ENCODE measurements at places on chromosomes 4 and X.
A peak's percentile ranks its signal among the peaks of the same experiment; 100 is the strongest.

DNA sequence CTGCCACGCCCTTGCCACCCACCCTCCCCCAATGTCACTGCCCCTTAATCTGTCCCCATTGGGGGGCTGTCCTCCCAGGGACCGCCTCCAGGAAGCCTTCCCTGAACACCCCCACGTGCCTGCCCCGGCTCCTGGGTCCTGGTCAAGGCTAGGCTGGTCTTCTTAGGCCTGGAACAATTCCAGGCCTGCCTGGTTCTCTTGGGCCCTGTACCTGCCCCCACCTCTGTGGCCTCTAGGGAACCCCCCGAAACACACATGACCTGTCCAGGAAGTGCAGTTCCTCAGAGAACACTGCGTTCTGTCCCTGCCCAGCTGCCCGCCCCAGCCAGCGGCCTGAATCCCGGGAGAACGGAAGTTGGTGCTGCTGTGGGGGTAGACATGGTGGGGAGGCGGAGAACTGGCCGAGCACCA, 5.1 kb downstream of the MXD4 start:
- DNase-seq: no peak

DNA sequence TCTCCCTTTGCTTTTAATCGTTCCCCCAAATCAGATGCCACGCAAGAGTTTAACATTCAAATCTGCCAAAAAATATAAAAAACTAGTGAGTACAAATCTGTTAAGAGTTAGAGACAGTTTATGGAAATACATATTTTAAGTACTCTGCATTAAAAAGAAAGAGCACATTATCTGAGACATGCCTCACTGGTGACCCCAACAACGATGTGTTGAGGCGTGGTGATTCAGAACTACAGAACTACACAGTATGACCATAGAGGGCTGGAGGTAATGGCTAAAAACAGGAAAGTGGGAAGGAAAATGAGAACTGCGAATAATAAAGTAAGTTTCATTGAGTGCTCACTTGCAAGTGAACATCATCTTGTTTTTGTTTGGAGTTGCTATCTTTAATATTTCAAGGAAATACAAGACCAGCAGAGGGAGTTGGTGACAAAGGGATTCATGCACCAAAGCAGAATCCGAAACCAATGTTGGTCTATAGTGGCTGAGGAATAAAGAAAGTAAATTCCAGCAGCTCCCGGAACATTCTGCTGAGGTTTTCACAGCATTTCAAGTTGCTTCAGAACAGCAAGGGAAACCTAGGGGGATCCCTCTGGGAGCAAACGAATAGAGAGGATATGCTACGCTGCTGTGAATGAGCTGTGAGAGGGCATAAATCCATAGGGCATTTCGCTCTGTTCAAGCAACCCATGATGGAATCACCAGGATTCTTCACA, 92.2 kb downstream of the DCHS2 start:
- no peak for DNase-seq

- DNase-seq: no peak
Measured at GRCh38 chrX:45164021-45164621, 36.6 kb downstream of the DIPK2B start.

DNA sequence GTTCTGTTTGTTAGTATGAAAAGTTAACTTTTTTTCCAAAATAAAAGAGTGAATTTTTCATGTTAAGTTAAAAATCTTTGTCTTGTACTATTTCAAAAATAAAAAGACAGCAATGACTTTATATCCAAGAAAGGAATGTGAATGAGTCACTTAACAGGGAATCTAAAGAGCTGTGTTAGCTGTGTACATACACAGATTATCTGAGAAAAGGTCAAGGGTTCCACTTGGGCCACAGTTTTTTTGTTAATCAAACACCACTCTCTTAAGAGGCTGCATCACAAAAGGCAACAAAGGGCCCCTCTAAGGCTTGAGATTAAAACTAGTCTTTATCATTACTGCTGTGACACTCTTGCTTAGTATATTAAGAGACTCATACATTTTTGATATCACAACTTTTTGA, 82.1 kb downstream of the FIP1L1 start:
- no peak for DNase-seq

DNA sequence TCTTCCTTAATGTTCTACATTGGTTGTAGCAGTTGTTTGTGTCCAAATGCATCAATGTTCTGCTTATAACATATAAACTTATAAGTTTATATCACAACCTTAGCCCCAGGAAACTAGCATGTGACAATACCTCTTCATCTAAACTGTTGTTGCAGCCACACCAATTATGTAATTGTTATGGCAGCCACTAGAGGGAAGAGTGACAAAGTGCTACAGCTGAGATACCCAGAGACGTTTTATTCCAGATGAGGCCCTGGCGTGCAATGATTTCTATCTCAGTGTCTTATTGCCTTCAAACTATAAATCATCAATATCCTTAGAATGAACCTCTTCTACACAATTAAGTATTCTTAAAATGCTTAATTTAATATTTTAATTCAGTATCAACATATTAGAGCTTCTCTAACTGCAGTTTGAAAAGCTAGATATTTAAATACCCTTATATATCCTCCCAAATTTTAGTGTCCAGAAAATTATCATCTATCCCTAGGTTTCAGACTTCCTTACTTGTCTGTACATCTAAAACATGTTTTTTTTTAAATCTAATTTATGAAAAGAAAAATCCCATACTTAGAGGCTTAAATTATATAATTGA, 171.6 kb downstream of the PCDH10 start:
- DNase-seq: no peak

DNA sequence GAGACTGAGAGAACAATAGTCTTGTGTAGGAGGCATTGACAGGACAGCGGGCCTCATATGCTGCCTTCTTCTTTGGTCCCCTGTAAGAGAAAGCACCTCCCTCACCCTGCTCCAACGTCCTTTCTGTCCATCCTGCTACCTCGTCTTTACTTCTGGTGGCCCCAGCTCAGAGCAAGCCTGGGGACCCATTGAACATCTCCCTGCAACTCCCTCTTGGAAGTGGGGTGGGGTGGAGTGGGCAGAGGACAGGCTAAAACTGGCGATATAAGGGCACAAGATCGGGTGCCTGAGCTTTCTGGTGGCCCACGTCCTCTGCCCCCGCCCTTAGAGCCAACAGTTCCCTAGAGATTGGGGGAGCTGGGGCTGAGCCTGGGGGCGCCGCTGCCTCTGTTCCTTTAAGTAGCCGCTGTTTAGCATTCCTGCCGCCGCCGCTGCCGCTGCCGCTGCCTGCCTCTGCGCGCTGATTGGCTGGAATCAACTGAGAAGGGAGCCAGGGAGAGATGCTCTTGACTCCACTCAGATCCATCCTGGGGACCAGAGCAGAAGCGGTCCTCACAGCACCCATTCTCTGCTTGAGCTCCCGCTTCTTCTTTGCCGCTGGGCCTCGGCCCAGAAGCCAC, at the start of gene DLG3:
Gene DLG3, plus strand, starts transcription at position 510 of the 620 bp plus-strand sequence. CDS start 367 bp downstream, outside the sequence.
- peak; percentile 19 for DNase-seq

DNA sequence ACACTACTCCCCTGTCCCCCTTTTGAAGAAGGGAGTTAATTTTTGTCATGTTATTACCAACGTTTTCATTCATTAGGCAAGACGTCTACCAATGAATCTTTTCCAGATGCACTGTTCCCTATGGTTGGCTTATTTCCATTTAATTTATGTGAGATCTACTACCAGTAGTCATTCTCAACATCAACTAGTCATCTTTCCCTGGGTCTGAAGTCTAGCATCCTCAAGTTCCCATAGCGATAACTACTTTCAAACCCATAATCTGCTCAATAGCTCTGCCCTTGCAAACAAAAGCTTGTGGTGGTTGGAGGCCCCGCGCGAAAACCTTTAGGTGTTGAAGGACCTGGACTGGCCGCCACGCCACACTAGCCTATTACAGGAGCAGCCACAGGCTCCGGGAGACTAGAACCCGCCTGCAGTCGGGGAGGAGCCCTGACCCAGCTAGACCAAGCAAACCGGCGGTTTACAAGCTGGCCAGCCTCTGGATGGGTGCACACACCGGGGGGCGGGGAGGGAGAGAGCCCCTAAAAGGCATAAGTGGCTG, 746 bp downstream of the PPAT start:
- no peak for DNase-seq

DNA sequence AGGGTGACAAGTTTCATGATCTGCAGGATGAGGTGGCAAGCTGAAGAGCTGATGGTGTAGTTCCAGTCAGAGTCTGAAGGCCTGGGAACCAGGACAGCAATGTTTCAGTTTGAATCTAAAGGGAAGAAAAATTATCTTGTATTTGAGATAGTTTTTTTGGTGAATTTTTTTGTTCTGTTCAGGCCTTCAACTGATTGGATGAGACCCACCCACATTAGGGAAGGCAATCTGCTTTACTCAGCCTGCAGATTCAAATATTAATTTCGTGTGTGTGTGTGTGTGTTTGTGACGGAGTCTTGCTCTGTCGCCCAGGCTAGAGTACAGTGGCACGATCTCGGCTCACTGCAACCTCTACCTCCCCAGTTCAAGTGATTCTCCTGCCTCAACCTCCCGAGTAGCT, 22.1 kb upstream of the SMIM14 start:
- no peak for DNase-seq

DNA sequence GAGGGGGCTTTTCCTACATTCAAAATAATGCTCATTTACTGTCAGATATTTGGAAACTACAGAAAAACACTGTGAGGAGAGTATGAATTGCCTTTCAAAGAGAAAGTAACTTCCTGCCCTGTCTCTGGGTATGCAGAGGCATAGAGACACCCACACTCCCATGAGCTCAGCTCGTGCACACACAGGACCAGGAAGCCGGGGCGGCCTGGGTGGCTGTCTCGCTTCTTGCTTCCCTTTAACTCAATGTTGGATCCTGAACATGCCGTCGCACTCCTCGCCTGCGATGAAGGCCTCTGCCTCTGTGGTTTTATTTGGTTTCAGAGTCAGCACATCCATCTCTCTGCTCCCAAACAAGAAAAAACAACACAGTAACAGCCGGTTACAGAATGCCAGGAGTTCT, 40.1 kb upstream of the GPR78 start:
- DNase-seq: peak; percentile 47

DNA sequence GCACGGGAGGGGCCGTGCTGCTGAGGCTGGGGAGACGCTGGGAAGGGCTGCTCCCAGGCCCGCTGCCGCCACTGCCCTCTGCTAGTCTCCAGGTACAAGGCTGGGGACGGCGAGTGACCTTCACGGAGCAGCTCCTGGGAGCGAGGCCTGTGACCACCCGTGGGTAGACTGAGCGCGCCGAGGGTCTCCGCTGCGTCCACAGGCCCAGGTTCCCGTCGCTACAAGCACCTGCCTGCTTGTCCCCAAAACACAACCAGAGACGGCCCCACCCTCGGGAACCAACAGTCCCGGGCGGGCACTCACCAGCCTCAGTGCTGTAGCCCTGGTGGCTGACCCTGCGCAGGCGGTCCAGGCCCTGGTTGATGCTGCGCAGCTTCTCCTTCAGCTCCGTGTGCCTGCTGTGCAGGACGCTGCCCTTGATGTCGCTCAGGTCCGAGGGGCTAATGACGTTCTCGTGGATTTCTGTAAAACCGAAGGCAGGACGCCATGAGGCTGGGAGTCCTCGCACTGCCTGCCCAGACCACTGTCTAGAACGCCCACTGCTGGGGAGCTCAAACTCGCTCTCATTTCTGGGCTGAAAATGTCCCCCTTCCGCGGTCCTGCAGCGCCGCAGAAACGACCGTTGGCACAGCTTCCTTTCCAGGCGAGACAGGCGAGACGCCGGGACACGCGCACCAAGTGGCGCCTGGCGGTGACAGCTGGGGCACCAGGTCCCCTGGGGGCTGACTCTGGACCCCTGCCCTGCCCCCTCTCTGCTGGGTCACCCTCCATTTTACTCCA, 14.3 kb downstream of the LRPAP1 start:
- DNase-seq: no peak

DNA sequence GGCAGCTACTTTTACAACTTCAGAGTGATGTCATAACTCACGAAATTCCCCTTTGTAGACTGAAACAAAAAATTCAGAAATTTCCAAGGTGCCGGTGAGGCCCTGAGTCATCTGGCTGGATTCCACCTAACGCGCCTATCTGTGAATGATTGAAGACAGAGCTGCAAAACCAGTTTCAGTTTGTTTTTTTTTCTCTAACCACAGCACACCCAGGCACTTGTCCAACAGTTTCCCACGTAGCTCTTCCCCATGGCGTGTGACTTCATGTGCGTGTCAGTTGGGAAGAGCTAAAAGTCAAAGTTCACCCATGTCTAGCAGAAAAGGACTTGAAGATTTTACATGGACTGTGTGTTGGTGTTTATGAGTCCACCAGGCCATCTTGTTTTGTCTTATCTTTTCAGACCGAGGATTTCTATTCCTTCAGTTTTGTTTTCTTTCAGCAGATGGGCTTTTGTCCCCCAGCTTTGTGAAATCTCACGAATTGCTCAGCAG, 16.4 kb downstream of the TCEANC start:
- peak; percentile 53 for DNase-seq

- DNase-seq: no peak
Measured at GRCh38 chr4:5931526-5931925, 38.6 kb upstream of the CRMP1 start.

GRCh38 chrX:45540181-45540580, 339.5 kb upstream of the DIPK2B start:
- no peak for DNase-seq

- DNase-seq: no peak
Measured at GRCh38 chr4:39029752-39030694, 2.2 kb downstream of the TMEM156 start.

DNA sequence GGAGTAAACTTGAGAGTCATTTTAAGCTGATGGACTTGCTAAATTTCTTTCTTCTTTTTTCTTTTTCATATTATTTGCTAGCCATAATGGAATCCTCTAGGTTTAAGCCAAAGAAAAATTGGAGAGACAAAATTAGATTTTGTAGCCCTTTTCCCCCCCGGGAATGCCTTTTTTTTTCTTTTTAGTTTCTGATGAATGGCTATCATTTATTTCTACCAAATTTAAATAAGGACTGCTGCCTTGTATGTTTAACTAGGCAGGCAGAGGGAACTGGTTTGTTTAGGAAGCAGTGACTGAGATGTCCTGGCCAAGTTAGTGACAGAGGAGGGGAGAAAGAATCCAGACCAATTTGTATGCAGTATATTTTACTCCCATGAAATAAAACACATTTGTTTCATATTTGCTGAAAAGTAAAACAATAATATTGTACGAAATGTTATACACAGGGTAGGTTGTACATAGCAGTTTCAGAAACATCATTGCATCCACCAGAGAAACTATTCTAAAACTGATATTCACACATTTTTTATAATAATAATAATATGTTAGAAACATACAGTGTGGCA, 5.7 kb downstream of the PITX2 start:
- DNase-seq: no peak

DNA sequence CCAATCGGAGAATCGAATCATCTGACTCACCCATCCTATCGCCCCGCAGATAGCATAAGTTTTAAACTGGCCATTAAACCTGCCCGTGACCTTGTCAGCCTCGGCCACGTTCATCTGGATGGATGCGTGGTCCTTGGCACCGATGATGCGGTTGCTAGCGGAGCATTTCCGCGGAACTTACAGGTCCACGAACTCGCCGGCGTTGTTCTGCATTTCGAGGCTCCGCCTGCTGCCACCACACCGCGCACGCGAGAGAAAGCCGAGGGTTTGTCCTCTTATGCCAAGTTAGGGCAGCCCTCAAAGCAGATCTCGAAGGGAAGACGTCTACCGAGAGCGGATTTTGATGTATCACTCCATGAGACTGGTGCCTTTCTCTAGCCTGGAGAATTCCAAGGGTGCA, 30.1 kb upstream of the TAPT1 start:
- no peak for DNase-seq

Measured in stimulated activated CD4-positive, alpha-beta T cell treated with anti-CD3 and anti-CD28 coated beads, Interleukin-4, amount 100 ng/mL, for 1 hour (primary cell).